Suppressor macrophage treated with lipopolysaccharide for 1 hour (primary cell): ENCODE measurements at places on chromosomes 7 and 10.

DNA sequence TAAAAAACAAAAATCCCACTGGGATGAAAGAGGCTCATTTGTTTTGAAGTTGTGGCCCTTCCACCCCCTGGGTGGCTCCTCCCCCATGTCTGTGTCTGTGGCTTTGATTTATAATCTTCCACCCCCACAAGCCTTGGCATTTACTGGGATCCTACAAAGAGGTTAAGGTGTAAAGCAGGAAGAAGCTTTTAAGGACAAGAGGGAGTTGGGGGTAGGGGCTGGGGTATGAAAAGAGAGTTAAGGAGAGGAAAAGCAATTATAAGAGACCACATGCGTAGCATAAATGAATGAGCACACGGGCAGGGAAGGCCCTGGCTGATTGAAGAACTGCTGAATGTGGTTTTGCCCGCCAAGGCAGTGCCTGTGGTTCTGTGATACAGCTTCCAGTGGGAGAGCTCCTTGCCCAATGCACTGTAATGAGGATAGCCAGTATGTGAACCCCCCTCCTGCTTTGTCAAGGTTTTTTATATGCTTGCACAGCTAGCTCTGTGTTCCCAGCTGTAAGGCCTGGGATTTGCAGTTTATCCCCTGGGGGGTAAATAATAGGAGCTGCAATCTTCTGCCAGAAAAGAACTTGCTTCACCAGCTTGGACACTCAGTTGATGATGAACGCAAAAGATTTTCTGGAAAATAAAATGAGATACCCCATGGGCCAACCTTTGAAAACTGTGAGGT lies 34.7 kb upstream of the KMT2E start:
- DNase-seq = peak; percentile 41

DNA sequence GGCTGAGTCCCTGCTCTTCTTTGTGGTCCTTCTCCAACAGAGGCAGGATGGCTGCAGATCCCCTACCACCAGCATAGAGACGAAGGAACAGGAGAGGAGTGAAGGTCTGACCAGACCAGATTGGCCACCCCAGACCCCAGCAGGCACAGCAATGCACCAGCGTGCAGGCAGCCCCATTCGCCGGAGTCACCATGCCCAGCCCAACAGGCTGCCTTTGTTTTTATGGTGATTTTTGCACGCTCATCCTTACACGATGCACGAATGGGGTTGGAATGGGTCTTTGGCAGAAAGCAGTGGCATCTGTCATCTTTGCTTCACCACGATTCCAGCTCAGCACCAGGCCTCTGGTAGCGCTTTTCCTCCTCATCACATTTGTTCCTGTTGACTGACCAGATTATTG lies 427.6 kb downstream of the INHBA start:
- no peak for DNase-seq

GRCh38 chr7:78792006-78792405 lies 661.5 kb downstream of the MAGI2 start:
- DNase-seq = no peak

GRCh38 chr10:77398558-77398957 lies 239.1 kb downstream of the KCNMA1 start:
- no peak for DNase-seq

DNA sequence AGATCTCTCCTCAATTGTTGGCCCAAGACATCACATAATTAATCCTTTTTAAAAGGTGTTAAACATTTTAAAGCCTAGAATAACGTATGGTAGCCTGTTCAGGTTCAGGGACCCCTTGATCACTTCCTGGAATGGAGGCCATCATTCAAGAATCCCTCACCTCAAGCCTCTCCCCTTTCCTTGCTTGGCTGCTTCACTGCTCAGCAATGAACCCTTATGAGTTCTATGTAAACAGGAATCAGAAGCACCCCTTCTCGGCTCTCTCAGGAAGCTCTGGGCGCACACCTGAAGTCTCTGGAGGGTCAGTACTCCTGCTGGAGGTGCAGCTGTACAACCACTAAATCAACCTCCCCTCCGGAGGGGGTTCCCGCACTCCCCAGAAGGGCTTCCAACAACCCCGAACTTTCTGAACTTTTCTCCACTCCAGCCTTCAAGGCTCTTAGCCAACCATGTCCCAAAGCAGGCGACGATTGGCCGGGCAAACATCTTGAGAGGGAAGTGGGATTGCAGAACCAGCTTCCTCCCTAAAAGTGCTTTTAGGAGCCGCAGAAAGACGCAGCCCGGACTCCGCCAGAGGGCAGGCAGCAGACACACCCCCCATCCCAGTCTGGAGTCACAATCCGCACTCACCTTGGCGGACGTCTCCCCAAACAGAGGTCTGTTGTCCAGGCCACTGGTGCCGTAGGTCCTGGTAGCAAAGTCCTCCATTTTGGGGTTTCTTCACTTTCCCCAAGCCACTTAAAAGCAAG lies 562 bp downstream of the TMEM243 start:
- DNase-seq = peak; percentile 82

GRCh38 chr7:88358526-88358838 lies 51.8 kb upstream of the STEAP4 start:
- DNase-seq = no peak

DNA sequence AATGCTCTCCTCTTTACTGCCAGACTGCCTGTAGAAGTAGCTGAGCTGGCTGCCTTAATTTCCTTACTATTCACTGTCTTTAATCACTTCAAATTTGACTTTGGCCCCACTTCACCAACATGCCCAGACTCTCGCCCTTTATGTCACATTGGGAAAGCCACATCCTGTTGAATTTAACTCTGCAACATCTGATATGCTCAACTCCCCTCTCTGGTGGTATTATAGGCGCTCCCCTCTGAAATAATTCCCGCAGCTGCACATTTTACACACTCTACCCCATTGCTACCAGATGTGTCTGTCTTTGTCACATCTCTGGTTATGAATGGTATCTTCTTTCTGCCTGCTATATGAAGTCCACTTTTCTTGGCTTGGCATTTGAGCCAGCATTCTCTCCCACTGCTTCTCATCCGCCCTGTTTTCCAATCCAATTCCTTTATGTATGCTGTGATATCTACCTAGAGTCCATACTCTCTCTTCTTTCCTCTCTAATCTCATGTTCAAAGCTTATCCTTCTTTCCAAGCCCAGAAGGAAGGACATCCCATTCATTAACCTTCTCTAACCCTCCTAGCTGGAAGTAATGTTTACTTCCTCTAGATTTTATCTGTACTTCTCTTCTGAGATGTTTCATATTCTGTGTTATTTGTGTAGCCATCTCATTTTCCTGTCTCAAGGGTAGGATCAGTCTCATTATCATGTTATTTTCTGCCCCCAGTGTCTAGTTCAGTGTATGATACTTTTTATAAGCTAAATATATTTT lies 134.5 kb downstream of the ST7 start:
- DNase-seq = no peak

GRCh38 chr10:132938472-132939339 lies 3.7 kb downstream of the CFAP46 start:
- DNase-seq = peak; percentile 23

DNA sequence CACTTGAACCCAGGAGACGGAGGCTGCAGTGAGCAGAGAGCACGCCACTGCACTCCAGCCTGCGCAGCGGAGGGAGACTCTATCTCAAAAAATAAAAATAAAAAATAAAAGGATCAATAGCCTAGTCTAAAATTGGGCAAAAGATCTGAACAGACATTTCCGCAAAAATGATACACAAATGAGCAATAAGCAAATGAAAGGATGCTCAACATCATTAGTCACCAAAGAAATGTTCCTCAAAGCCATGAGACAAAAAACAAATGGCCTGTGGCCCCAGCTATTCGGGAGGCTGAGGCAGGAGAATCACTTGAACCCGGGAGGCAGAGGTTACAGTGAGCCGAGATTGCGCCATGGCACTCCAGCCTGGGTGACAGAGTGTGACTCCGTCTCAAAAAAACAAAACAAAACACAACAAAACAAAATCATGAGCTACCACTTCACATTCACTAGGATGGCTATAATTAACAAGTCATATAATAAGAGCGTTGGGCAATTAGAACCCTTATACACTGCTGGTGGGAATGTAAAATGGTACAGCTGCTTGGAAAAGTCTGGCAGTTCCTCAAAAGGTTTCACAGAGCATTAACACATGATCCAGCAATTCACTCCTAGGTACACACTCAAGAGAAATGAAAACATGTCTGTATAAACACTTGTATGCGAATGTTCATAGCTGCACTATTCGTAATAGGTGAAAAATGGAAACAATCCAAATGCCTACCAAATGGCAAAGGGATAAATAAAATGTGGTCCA lies 3.1 kb downstream of the DAGLB start:
- no peak for DNase-seq

DNA sequence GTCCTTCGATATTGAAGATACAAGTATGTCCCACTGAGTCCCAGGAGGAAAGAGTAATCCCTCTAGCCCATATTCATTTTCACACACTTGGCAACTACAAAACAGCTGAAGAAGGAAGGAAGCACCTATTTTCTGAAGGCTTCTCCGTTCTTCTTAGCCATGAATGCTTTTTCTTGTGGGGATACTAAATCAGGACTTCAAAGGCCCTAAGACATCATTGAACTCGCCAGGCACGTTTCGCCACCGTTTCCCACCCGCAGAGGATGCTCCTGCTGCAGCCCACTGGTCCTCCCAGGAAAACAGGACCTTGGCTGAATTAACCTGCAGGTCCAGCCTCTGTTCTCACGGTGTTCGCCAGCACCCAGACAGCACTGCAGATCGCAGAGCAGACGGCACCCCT lies 561.5 kb downstream of the DNAJB6 start:
- no peak for DNase-seq

DNA sequence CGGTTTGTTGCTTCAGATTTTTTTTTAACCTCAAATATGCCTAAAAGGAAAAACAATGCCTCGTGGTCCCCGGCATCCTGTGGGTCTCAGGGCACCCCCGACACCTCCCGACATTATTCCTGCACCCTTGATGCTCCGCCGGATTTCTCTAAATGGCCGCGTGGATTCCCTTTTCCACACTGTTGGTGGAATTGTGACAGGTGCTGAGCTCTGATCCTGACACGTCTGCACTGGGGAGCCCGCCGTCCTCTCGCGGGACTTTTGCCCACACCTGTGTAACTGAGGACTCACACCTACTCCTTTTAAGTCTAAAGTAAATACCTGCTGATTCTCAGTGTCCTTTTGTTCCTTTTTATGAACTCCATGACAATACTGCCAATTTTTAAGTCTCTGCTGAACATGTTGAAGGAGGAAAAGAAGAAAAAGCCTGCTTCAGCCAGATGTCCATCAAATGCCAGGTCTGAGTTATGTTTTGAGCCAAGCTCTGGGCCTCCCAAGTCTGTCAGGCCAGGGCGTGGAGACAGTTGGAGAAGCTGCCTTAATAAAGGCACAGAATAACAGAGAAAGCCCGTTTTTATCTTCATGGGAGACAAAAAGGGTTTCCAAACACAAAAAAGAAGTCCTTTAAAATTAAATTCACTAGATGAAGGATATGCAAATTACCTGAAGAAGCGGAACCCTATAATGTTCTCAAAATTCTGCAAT lies 568.2 kb downstream of the DNAJB6 start:
- no peak for DNase-seq

GRCh38 chr10:122348935-122349361 lies 25.6 kb upstream of the PLEKHA1 start:
- DNase-seq = no peak

- no peak for DNase-seq
Observed at GRCh38 chr10:43623351-43623750, 17.1 kb downstream of the ZNF485 start.

DNA sequence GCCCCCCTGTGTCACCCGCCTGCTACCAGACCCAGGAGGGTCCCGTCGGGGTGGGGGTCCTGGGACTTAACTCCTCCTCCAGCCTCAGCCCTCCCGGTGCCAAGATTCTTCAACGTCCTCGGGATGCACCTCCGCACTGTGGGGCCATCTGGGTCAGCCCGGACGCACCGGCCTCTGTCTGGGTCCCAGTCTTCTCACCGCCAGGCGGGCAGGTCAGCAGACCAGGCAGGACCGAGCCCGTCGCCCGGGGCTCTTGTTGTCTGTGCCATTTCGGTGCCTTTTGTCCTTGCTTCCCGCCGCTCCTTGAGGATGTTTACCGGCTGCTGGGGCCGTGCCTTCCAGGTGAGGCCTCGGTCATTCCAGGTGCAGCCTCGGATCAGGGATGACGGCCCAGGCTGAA lies 32.1 kb upstream of the PSMG3 start:
- DNase-seq = no peak

GRCh38 chr10:4546500-4546899 lies 279.5 kb upstream of the AKR1E2 start:
- DNase-seq = no peak

DNA sequence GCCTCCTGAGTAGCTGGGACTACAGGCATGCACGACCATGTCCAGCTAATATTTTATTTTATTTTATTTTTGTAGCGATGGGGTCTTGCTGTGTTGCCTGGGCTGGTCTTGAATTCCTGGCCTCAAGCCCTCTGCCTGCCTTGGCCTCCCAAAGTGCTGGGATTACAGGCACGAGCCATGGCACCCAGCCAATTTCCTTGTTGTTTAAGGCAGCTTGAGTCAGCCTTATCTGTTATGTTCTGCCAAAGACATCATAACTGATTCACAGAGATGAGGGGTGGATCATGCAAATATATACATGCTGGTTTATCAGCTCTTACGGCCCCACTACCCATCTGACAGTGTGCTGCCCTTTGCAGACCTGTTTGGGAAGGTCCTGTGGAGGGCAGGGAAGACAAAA lies 826.7 kb downstream of the TYW1 start:
- no peak for DNase-seq

- DNase-seq = no peak
Observed at GRCh38 chr7:70886547-70886946, 245.4 kb upstream of the GALNT17 start.
